ENCODE measurements at places on chromosomes 13 and 19. TPM values are rescaled to one million over a fixed set of nuclear protein-coding genes. Genes with fewer than 3 reads are reported as not detected.
A peak's percentile ranks its signal among the peaks of the same experiment; 100 is the strongest.

- no peaks in the 10 kb centered on the region for H3K4me1 ChIP-seq
- DNase-seq = no peak
- H3K27me3 ChIP-seq = no peaks in the 10 kb centered on the region
- H3K4me3 ChIP-seq = no peak overlapping the region
- H3K27ac ChIP-seq = no peak overlapping the region
Observed at GRCh38 chr13:107964395-107964794, 250.9 kb downstream of the LIG4 start.

Gene ZNF841
- total RNA-seq = 17.7 TPM

Gene OR1M1
- not detected for total RNA-seq

GRCh38 chr13:26951581-26952177, 191.1 kb upstream of the GPR12 start:
- H3K4me1 ChIP-seq = no peaks in the 10 kb centered on the region
- no peaks in the 10 kb centered on the region for H3K36me3 ChIP-seq
- peaks cover under 1% of the 10 kb centered on the region for H3K27me3 ChIP-seq

DNA sequence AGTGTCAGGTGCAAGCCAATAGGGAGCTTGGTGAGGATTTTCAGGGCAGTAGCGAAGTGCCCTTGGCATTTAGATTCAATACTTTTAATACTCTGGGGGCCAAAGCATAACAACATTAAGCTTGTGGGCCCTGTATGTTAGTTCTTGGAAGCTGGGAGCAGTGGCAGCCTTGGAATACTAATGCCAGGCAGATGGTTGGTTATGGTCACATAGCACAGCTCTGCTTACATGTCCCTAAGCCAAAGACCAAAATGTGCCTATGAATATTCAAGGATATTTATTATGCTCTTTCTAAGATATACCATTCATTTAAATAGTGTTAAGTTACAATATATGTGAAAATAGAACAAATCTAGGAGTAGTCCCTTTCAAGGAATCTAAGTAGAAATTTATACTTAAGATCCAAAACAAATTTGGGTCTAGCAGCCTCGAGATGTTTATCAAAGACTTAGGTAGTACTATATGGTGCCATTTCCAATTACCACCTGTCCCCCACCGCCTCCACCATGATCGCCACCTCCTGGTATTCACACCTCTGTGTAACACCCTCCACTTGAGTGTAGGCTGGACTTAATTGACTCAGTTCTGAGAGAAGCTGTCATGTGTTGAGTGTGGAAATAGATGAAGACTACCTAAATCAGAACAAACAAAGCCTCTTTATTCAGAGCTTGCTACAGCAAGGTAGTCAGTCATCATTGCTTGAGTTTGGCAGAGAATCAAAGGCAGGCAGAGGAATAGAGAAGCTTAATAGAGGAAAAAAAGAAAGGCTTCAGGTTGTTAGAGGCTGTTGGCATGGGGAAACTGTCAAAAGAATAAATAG, 261.0 kb downstream of the GPC5 start:
- no peaks in the 10 kb centered on the region for H3K4me1 ChIP-seq
- no peaks in the 10 kb centered on the region for H3K36me3 ChIP-seq
- H3K4me3 ChIP-seq = no peak overlapping the region
- H3K27me3 ChIP-seq = no peaks in the 10 kb centered on the region
- no peak overlapping the region for H3K27ac ChIP-seq
- no peak for DNase-seq

DNA sequence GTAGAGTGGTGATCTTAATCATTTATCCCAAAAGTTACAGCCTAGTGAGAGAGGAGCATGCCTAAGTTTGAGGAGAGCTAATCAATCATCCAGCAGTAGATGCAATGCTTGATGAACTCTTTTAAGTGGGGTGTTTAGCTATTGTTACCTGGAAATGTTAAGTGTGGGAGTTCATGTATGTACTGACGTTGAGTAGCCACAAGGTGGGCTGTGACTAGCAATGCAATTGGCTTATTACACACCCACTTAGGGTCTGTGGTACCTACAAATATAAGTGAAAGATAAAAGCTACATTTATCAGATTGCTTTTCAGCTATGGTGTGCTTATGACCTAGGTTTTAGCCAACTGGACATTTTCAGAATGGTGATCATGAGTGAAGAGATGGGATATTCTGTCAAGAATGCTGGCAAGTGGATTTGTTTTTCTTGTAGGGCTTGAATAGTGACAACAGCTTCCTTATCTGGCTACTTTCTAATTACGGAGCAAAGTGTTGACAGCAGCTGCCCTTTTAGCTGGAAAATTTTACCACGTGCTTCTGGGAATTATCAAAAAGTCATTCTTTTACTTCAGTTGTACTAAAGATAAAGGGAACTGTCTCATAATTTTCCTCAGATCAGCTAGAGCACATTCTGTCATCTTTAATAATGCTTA, 170.6 kb downstream of the POSTN start:
- no peaks in the 10 kb centered on the region for H3K36me3 ChIP-seq
- no peaks in the 10 kb centered on the region for H3K27me3 ChIP-seq
- H3K27ac ChIP-seq = no peak overlapping the region
- peak; percentile 46 for DNase-seq

- DNase-seq = no peak
- H3K4me3 ChIP-seq = no peak overlapping the region
- H3K27ac ChIP-seq = no peak overlapping the region
- no peaks in the 10 kb centered on the region for H3K27me3 ChIP-seq
- H3K36me3 ChIP-seq = no peaks in the 10 kb centered on the region
Observed at GRCh38 chr13:101648766-101649487, 196.5 kb downstream of the ITGBL1 start.

GRCh38 chr19:16957855-16958254, 68.8 kb downstream of the CPAMD8 start:
- no peaks in the 10 kb centered on the region for H3K4me1 ChIP-seq
- no peaks in the 10 kb centered on the region for H3K36me3 ChIP-seq
- no peak overlapping the region for H3K27ac ChIP-seq
- no peak overlapping the region for H3K4me3 ChIP-seq

GRCh38 chr13:109790942-109791605, 4.7 kb upstream of the IRS2 start:
- no peaks in the 10 kb centered on the region for H3K4me1 ChIP-seq
- H3K4me3 ChIP-seq = no peak overlapping the region
- peak; percentile 34 for DNase-seq
- peaks cover 32% of the 10 kb centered on the region for H3K27me3 ChIP-seq
- H3K36me3 ChIP-seq = no peaks in the 10 kb centered on the region

DNA sequence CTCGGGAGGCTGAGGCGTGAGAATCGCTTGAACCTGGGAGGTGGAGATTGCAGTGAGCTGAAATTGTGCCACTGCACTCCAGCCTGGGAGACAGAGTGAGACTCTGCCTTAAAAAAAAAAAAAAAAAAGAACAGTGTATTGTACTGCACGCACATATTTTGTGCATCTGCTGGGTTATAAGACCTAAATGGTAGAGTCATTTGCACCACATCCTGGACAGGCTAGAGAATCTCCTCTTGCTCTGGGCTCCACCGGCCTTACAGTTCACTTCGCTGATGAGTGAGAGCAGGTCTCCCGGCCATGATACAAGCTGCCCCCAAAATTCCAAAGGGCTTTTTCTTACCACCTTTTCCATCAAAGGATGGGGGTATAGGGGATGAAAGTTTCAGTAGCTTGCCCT, 7.2 kb upstream of the SAE1 start:
- no peak for DNase-seq
- H3K27me3 ChIP-seq = no peaks in the 10 kb centered on the region
- no peaks in the 10 kb centered on the region for H3K36me3 ChIP-seq
- H3K4me3 ChIP-seq = no peak overlapping the region

- peaks cover 23% of the 10 kb centered on the region for H3K27me3 ChIP-seq
- DNase-seq = no peak
- no peak overlapping the region for H3K4me3 ChIP-seq
Observed at GRCh38 chr13:45940061-45940460, 88.5 kb upstream of the SIAH3 start.

Gene ATP4B
- not detected for total RNA-seq

- DNase-seq = no peak
- no peaks in the 10 kb centered on the region for H3K27me3 ChIP-seq
- no peaks in the 10 kb centered on the region for H3K4me1 ChIP-seq
- H3K36me3 ChIP-seq = no peaks in the 10 kb centered on the region
- no peak overlapping the region for H3K4me3 ChIP-seq
- no peak overlapping the region for H3K27ac ChIP-seq
Observed at GRCh38 chr13:64327505-64328194, 2902.5 kb downstream of the PCDH9 start.

Gene ERICH6B
- not detected for total RNA-seq

Gene CCDC169
- 2.5 TPM for total RNA-seq

- no peak overlapping the region for H3K27ac ChIP-seq
- H3K36me3 ChIP-seq = no peaks in the 10 kb centered on the region
Observed at GRCh38 chr13:94710881-94711560, 1.3 kb downstream of the SOX21 start.

Gene NLRP4
- not detected for total RNA-seq

Gene LCP1
- 0.38 TPM for total RNA-seq

DNA sequence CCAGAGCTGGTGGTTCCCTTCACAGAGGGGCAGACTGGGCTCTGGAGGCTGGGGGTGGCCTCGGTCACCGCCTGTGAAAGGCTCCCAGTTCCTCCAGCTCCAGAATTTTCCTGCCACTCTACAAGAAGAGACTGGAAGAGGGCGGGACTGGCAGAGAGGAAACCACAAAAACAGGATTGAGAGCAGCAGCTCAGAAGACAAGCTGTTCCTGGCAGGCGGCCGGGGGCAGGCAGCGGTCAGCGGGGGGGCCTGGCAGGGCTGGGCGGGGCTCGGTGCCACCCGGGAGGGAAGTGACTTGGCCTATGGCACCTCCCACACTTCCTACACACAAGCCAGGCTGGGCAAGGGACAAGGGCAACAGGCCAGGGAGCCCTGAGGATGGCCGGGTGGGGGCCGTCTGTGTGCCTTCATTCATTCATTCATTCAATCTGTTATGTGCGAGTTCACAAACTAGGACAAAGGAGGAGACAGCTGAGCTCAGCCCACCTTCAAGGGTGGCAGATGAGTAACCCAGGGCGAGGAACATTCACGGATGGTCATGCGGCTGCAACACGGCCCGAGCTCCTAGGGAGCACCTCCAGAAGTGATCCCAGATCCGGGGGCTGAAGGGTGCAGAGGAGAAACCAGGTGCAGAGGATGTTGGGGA, 16.9 kb upstream of the BTBD2 start:
- H3K4me3 ChIP-seq = no peak overlapping the region
- no peaks in the 10 kb centered on the region for H3K36me3 ChIP-seq
- H3K27ac ChIP-seq = peak overlapping the region; percentile 60
- DNase-seq = peak; percentile 92
- no peaks in the 10 kb centered on the region for H3K27me3 ChIP-seq

GRCh38 chr13:27250833-27251165, 559 bp upstream of the RPL21 start:
- H3K4me3 ChIP-seq = peak overlapping the region; percentile 70
- no peaks in the 10 kb centered on the region for H3K27me3 ChIP-seq
- H3K4me1 ChIP-seq = peaks cover 19% of the 10 kb centered on the region
- H3K36me3 ChIP-seq = peaks cover 2% of the 10 kb centered on the region

Gene SKA3
- total RNA-seq = 28.7 TPM

DNA sequence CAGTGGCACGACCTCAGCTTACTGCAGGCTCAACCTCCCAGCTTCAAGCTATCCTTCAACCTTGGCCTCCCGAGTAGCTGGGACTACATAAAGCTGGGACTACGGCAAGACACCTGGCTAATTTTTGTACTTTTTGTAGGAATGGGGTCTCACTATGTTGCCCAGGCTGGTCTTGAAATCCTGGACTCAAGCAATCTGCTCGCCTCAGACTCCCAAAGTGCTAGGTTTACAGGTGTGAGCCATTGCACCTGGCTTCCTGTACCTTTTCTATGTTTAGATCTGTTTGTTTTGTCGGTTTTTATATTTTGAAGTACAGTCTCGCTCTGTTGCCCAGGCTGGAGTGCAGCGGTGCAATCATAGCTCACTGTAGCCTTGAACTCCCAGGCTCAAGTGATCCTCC, 17.5 kb upstream of the TICAM1 start:
- H3K4me1 ChIP-seq = no peaks in the 10 kb centered on the region
- no peak overlapping the region for H3K4me3 ChIP-seq
- peaks cover 8% of the 10 kb centered on the region for H3K36me3 ChIP-seq
- no peaks in the 10 kb centered on the region for H3K27me3 ChIP-seq

DNA sequence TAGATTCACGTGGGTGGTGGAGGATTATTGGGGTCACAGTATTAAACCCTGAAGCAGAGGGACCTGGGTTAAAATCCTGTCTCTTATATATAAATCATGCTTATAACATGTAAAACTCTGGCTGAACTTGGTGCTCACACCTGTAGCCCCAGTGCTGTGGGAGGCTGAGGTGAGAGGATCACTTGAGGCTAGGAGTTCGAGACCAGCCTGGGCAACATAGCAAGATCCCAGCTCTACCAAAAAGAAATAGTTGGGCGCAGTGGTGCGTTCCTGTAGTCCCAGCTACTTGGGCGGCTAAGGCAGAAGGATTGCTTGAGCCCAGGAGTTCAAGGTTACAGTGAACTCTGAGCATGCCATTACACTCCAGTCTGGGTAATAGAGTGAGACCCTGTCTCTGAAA, 2.4 kb downstream of the ZNF805 start:
- H3K4me3 ChIP-seq = no peak overlapping the region
- no peaks in the 10 kb centered on the region for H3K27me3 ChIP-seq
- H3K4me1 ChIP-seq = peaks cover 6% of the 10 kb centered on the region
- no peak for DNase-seq
- peaks cover 17% of the 10 kb centered on the region for H3K36me3 ChIP-seq

Gene CD79A
- total RNA-seq = not detected

- peak; percentile 42 for DNase-seq
- no peaks in the 10 kb centered on the region for H3K4me1 ChIP-seq
- no peaks in the 10 kb centered on the region for H3K36me3 ChIP-seq
- no peak overlapping the region for H3K27ac ChIP-seq
- no peak overlapping the region for H3K4me3 ChIP-seq
Observed at GRCh38 chr19:2016041-2016807, 710 bp upstream of the BTBD2 start.

Gene TSHZ3
- 6.2 TPM for total RNA-seq

- H3K27ac ChIP-seq = no peak overlapping the region
- no peak for DNase-seq
- H3K4me1 ChIP-seq = no peaks in the 10 kb centered on the region
- H3K27me3 ChIP-seq = no peaks in the 10 kb centered on the region
Observed at GRCh38 chr13:33994198-33994597, 176.2 kb downstream of the RFC3 start.

Data from endothelial cell of umbilical vein (primary cell).